ENCODE measurements at places on chromosomes 3 and 15. TPM values are rescaled to one million over a fixed set of nuclear protein-coding genes. Genes with fewer than 3 reads are reported as not detected.
A peak's percentile ranks its signal among the peaks of the same experiment; 100 is the strongest.

- no peak for ATAC-seq
Observed at GRCh38 chr15:43880406-43881194, 53.8 kb downstream of the WDR76 start.

GRCh38 chr15:79310612-79310984, 314 bp upstream of the TMED3 start:
- peak; percentile 61 for ATAC-seq

DNA sequence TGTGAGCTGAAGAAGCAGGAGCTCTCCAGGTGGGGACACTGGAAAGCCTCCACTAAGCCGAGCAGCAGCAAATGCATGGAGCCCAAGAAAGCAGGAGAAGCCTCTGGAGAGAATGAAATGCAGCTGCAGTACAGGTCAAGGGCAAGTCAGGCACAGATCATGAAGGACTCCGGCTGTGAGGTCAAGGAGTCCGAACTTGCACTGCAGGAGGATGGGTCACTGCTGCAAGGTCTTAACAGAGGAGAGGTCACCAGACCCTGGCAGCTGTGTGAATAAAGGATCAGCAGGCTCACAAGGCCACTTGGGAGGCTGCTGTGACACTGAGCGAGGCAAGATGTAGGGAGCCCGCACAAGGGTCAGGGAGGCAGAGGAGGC, 24.7 kb upstream of the SLC41A3 start:
- ATAC-seq = no peak

DNA sequence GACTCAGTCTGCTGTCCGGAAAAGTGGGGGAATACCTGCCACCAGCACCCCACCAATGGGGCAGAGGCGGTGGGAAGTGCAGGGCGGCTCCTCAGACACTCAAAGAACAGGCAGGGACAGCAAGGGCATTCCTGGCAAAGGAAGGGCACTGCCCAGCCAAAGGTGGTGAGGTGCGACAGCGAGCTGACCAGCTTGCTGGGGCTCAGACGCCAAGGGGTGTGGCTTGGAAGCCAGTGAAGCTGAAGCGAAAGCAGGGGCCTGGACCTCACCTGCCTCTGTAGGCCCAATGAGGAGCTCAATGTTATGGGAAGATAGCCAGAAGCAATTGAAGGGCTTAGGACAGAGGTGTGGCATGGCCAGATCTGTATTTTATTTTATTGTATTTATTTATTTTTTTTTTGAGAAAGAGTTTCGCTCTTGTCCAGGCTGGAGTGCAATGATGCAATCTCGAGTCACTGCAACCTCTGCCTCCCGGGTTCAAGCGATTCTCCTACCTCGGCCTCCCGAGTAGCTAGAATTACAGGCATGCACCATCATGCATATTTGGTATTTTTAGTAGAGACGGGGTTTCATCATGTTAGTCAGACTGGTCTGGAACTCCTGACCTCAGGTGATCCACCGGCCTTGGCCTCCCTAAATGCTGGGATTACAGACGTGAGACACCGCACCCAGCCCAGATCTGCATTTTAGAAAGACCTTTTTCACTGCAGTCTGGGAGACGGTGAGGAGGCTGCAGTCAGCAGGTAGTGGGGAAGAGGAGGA, 4.4 kb upstream of the LMAN1L start:
- ATAC-seq = no peak

GRCh38 chr3:27360113-27361078, 8.8 kb downstream of the NEK10 start:
- no peak for ATAC-seq

GRCh38 chr15:100809151-100809550, 70.5 kb upstream of the ALDH1A3 start:
- no peak for ATAC-seq

DNA sequence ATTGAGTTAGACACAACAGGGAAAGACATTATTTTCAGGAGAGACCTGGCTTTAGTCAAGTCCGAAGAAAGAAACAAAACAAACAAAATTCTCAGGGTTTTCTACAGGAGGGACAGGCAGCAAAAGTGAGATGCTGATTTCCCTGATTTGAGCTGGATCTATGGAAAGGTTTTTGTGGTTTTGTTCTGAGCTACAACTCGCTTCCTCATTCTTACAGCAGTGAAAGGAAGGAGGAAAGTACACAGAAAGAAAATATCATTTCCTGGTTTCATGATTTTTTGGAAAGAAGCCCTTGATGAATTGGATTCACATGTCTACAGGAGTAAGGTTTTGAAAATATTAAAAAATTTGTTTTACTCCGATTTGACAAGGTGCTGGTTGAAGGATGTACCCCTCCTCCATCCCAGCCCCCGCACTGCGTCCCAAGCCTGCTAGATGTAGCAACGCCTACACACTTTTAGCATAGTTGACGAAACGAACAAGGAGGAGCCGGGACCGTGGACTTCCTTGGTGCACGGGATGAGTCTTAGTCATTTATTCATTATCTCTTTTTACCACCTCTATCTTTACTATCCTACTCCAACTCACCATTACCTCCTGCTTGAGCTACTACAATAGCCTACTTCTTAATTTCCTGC, 10.8 kb downstream of the PRICKLE2 start:
- ATAC-seq = no peak

GRCh38 chr15:38271144-38271543, 18.5 kb downstream of the SPRED1 start:
- no peak for ATAC-seq

DNA sequence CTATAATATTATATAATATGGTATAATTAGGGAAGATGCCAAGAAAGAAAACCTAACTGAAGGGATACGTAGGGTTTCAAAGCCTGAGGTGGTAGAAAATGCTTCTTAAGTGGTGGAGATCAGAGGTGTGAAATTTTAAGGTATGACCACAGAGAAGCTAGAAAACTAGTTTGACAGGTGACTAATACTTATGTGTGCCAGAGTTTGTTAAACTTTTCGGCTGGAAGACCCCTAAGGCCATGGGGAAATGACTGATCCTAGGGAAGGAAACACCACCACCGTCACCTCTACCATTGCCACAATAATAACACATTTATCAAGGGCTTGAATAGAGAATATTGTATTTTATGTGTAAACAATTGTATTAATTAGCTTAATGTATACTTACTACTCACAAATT, 261.4 kb upstream of the GBE1 start:
- no peak for ATAC-seq

DNA sequence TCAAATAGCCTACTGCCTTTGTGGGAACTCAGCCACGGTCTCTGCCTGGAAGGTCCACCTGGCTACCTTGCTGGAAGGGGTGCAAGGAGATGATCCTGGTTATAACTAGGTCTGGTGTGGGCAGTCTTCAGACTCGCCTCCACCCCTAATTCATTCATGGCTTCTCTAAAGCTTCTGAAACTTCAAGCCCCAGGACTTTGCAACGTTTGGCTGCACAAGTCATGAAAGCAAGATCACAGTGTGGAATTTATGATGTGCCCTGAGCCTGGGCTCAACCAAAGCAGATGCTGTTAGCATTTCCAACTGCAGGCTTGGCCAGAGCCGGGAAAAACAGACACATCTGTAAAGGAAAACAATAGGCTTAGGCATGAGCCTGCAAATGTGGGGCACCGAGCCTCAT, 200.4 kb upstream of the WNT5A start:
- no peak for ATAC-seq

GRCh38 chr3:57076422-57076951, 16.0 kb downstream of the SPATA12 start:
- no peak for ATAC-seq

- no peak for ATAC-seq
Observed at GRCh38 chr3:157931517-157931916, 174.7 kb downstream of the SHOX2 start.

Gene SMAD6
- total RNA-seq = 0.19 TPM

Gene NEK11
- 3.2 TPM for total RNA-seq

Gene PPP1R14D
- total RNA-seq = not detected

Gene ASTE1
- 6.5 TPM for total RNA-seq

Gene THSD4
- 0.08 TPM for total RNA-seq

Gene OR5H15
- total RNA-seq = not detected

Gene LARP6
- 0.26 TPM for total RNA-seq
